ENCODE measurements at places on chromosomes 1 and 21. TPM values are rescaled to one million over a fixed set of nuclear protein-coding genes. Genes with fewer than 3 reads are reported as not detected.

The ABCG1 gene
- total RNA-seq, result 28.7 TPM

The CD53 gene
- not detected for total RNA-seq

DNA sequence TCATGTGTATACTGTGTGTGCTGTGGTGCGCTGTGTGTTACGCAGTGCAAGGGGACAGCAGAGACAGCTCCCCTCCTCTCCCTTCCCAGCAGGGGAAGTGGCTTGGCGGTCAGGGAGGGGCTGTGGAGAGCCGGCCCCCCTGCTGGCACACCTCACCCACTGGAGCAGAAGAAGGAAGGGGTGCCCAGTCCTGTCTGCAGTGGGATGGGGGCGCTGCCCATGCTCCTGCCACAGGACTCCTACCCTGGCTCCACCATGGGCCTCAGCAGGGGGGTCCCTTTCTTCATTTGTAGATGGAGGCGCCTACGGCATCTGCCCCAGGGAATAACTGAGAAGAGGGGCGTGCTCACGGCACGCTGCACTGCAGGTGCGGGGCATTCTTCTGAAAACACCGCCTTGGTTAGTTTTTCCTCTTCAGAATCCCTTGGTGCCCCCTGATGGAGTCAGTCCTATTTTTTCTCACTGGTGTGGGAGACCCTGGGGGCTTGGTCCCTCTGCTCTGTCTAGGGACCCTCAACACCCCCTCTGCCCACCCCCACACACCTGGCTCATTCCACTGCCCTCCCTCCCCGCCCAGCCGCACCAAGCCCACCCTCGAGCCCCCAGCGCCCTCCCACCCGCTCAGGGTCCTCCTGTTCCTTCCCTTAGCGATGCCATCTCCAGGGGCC lies 13.8 kb upstream of the LDLRAP1 start:
- H3K27ac ChIP-seq, result no peak overlapping the region
- H3K4me3 ChIP-seq, result no peak overlapping the region
- peaks cover 12% of the 10 kb centered on the region for H3K27me3 ChIP-seq
- H3K36me3 ChIP-seq, result no peaks in the 10 kb centered on the region
- DNase-seq, result no peak

DNA sequence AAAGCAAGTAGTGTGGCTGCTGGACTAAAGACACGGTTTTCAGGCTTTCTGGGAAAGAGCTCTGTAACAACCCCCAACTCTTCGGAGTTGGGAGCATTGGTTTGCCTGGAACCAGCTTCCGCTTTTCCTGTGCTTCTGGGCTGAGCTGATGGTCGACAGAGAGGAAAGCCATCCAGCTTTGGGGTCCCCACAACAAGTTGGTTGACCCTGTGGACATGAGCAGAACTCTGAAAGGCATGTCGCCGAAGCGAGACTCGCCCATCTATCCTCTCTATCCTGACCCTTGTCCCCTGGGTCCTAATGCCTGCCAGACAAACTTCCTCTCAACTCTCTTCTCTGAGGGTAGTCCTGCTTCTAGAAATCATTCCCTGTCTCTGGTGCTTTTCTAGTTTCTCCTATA lies 31.9 kb upstream of the FCGR2A start:
- H3K36me3 ChIP-seq, result no peaks in the 10 kb centered on the region
- no peaks in the 10 kb centered on the region for H3K27me3 ChIP-seq

DNA sequence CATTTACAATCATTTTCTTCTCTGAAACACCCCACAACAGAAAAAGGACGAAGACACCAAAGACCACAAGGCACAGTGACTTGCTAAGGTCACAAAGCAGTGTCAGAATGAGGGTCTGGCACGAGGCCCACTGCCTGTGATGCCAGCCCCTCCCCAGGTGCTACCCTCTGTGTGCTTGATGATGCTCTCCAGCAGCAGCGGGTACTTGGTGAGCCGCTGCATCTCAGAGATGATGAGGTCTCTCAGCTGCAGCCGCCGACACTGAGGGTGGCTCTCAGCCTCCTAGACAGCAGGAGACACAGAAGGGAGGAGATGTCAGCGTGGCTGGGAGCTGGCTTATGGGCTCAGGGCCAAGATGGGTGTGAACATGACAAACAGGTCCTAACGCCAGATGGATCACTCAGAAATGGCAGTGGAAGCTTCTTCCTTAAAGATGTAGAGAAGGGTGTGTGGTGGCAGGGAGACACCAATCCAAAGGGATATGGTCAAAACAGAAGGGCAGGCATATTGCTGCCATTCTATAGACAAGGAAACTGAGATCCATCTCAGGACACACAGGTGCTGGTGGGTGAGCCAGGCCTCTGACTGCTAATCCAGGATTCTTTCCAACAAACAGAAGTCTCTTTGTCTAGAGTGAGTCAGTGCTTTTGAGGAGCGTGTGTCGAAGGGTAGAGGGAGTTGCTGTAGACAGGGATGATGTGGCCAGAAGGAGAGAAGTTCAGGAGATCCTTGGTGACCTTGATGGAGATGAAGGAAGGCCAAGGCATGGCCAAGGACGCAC lies 25.6 kb downstream of the LRRC71 start:
- no peaks in the 10 kb centered on the region for H3K4me1 ChIP-seq
- no peaks in the 10 kb centered on the region for H3K27me3 ChIP-seq
- no peak overlapping the region for H3K27ac ChIP-seq
- no peak overlapping the region for H3K4me3 ChIP-seq
- no peak for DNase-seq

DNA sequence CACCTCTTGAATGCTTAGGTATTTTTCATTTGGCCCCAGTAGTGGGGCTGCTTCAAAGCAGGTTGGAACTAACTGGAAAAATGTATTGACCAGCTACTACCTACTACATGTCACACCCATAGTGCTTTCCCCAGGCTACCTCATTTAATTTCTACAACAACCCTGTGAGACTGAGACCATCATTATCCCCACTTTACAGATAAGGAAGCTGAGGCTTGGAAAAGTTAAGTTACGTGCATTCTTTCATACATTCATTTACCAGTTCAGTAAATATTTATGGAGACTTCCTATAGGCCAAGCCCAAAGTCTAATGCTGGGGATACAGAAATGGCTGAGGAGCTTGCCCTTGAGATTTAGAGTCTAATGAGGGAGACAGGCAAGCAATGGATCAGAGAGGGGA lies 14.5 kb upstream of the PADI3 start:
- no peak overlapping the region for H3K4me3 ChIP-seq
- peaks cover 11% of the 10 kb centered on the region for H3K36me3 ChIP-seq
- H3K27ac ChIP-seq, result peak overlapping the region; percentile 95
- DNase-seq, result no peak
